Activated T-cell treated with anti-CD3 and anti-CD28 coated beads for 4 hours (primary cell): ENCODE measurements at places on chromosomes 16 and 17.

- DNase-seq: no peak
Observed at GRCh38 chr16:11687601-11688519, 19.6 kb downstream of the SNN start.

DNA sequence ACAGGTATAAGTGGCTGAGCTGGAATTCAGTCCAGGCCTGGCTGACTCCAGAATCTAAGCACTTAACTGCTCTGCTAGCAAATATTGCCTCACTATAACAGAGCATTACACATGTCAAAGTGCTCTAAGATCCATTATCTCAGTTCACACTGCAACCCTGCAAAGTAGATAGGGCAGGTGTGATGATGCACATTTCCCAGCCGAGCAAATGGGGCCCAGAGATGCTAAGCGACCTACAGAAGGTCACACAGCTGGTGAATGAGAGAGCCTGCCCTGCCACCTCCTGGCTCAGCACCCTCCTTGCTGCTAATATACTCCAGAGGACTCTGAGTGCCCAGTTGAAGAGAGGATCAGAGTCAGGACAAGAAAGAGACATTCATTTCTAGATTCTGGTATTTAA, 73.6 kb upstream of the CCL1 start:
- no peak for DNase-seq

- DNase-seq: no peak
Observed at GRCh38 chr17:56983366-56983765, 5.4 kb downstream of the SCPEP1 start.

- no peak for DNase-seq
Observed at GRCh38 chr17:76246080-76247066, 6.1 kb upstream of the RNF157 start.

DNA sequence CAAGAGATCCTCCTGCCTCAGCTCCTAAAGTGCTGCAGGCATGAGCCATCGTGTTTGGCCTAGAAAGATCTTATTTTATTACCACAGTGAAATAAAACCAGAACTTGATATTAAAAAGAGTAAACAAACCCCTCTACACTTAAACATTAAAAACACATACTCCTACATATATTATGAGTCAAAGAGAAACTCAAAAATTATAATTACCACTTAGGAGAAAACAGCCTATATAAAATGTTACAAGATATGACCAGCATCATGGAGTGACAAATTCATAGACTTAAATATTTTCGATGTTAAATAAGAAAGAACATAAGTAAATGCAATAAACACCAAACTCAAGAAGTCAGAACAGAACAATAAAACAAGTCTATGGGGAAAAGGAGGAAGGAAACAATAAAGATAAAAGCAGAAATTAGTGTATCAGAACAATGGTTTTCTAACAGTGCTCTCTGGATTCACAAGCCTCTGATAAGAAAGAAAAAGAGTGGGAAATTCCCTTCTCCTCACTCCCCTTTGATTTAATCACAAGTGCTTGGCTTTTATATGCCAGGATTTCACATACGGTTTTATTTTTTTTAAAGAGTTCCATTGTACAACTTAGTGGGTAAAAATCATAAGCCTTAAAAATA, 23.0 kb downstream of the SKAP1 start:
- DNase-seq: no peak

DNA sequence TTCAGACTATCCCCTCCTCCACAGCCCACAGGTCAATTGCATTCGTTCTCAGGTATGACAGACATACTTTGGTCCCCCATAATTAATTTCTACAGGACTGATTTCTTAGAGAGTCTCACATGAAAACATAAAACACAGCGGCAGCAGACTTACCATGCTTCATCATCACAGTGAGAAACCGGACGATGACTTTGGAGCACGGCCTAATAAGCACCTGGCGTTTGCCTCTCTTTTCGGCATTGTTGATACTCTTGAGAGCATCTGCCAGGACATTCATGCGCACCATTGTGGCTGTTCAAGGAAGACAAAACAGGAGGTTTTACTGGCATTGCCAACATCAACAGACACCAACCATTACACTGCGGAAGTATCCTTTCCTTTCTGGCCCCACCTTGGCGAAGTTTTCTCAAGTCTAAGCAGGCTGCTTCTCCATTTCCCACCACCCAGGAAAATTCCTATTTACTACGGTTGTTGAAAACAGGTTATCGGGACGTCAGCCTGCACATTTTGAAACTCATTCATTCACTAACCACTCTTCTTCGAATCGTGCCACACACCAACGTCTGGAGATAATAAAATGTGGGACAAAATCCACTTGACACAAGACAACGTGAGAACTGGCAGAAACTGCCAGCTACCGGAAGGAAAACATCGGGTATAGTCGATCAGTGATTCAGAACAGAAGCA, 1.2 kb downstream of the RPS15A start:
- DNase-seq: no peak

DNA sequence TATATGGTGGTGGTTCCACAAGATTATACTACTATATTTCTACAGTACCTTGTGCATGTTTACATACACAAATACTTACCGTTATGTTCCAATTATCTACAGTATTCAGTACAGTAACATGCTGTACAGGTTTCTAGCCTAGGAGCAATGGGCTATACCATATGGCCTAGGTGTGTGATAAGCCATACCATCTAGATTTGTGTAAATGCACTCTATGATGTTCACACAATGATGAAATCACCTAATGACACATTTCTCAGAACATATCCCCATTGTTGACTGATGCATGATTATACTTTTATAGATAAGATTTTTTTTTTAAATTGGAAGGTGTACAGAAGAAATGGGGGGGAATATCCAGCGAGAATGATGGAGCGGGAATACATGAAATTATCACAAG, 123.0 kb upstream of the TOB1 start:
- no peak for DNase-seq

- DNase-seq: no peak
Observed at GRCh38 chr16:23905027-23905426, 69.2 kb downstream of the PRKCB start.

- DNase-seq: no peak
Observed at GRCh38 chr16:12959072-12959471, 57.7 kb downstream of the SHISA9 start.

GRCh38 chr17:32015245-32016013, 8.2 kb downstream of the LRRC37B start:
- no peak for DNase-seq

DNA sequence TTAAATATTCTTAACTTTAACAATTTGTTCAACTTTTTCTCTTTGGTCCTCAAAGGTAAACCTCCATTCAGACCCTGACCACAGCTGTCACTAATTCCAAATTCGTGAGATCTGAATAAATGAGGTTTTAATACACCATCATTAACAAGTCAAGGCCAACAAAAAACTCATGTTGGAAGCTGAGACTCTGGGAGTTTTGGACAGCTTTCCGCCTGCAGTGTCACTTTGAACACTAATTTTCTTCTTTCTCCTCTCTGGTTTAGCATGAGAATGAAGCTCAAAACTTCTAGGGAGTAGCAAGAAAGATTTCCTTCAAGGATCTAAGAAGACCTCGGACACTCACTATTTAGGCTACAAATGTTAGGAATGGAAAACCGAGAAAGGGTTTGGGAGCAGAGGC, 32.7 kb upstream of the DNAH9 start:
- DNase-seq: no peak

DNA sequence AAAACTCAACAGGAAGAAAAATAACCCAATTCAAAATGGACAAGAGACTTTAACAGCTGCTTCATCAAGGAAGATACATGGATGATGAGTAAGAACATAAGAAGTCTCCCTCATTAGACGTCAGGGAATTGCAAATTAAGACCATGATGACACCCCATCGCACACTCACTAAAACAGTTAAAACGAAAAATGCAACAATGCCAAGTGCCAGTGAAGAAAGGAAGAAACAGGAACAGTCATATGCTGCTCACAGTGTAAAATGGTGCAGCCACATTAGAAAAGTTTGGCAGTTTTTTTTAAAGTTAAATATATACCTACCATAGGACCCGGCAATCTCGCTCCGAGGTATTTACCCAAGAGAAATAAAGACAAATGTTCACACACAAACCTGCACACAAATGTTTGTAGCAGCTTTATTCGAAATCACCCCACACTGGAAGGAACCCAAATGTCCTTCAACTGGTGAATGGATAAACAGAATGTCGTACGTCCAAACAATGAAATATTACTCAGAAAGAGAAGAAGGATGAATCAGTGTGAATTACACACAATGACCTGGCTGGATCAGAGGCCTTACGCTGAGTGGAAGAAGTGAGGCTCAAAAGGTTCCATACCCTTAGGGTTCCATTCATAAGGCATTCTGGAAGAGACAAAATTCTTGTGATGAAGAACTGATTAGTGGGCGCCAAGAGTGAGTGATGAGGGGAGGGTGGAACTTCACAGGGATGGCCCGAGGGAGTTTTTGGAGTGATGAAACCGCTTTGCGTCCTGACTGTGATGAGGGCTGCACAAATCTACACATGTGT, 110.3 kb downstream of the C16orf95 start:
- no peak for DNase-seq

DNA sequence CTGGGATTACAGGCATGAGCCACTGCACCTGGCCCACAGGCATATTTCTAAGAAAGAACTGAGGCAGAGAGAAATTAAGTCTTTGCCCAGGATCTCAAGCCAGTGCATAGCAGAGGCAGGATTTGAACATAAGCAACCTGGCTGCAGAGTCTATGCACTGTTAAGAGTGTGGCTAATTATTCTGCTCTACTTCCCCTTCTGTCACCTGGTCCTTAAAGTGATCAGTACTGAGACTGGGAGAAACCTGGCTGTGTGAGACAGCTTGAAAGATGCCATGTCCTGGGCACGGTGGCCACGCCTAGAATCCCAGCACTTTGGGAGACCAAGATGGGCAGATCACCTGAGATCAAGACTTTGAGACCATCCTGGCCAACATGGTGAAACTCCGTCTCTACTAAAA, 58.1 kb downstream of the IQCK start:
- DNase-seq: no peak

GRCh38 chr17:17958982-17959381, 13.2 kb downstream of the TOM1L2 start:
- no peak for DNase-seq

- DNase-seq: no peak
Observed at GRCh38 chr16:11014136-11014535, 69.8 kb downstream of the CLEC16A start.

GRCh38 chr17:34254651-34255380, at the start of gene CCL2:
Gene CCL2 (plus strand): TSS chr17:34255285. CDS start chr17:34255350, 65 bp downstream.
- no peak for DNase-seq

DNA sequence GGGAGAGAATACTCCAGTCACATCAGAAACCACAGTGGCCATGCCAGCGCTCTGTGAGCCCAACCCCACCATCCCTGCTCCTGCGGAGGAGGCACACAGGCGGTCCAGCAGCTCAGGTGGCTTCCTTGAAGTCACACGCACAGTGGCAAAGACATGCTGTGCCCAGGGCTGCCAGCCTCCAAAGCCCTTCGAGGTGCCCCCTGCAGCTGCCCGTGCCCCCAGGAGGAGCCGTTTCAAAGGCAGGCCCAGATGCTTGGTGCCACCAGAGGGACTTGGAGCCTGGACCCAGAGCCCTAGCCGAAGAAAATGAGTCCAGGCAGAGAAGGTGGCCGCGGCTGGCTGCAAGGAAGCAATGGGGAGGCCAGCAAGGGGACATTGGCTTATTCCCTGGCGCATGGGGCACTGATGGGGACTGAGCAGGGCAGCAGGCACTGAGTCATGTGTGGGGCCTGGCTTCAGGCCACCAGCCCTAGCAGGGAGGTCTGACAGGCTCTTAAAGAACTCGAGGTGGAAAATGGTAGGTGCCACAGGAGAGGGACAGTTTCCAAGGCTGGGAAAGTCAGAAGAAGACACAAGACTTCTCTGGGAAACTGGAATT, 17.2 kb upstream of the CACNG1 start:
- no peak for DNase-seq

DNA sequence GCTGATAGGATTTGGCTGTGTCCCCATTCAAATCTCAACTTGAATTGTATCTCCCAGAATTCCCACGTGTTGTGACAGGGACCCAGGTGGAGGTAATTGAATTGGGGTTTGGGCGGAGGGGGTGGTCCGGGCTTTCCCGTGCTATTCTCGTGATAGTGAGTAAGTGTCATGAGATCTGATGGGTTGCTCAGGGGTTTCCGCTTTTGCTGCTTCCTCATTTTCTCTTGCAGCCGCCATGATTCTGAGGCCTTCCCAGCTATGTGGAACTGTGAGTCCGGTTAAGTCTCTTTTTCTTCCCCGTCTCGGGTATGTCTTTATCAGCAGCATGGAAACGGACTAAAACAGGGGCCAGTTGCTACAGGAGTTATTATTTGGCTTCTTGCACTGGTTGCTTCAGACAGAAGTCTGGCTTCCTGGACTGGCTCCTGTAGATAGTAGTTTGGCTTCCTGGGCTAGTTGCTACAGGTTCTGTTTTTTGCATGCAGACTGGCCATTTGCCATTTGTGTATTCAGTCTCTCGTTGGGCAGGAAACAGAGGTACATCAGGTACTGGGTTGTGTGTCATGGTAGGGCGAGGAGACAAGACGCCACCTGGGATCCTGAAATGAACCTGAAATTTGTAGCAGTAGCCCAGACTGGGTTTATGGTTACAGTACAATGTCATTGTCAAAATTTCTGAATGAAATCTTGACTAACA, 32.6 kb downstream of the CNTNAP4 start:
- DNase-seq: no peak
